ENCODE measurements at places on chromosomes 2 and 18. TPM values are rescaled to one million over a fixed set of nuclear protein-coding genes. Genes with fewer than 3 reads are reported as not detected.
A peak's percentile ranks its signal among the peaks of the same experiment; 100 is the strongest.

Gene RNF138
- total RNA-seq = 20.2 TPM

Gene CRYBA2
- not detected for total RNA-seq

Gene TEX44
- not detected for total RNA-seq

Gene SCRN3
- 7.4 TPM for total RNA-seq

Gene TGOLN2
- 41.5 TPM for total RNA-seq

Gene MYO3B
- total RNA-seq = not detected

Gene FOXI3
- not detected for total RNA-seq

Gene PDK1
- total RNA-seq = 44.6 TPM

Gene MEP1B
- 0.17 TPM for total RNA-seq

Gene CIAO1
- total RNA-seq = 148 TPM

Gene BMP10
- not detected for total RNA-seq

Gene CCDC85A
- 0.70 TPM for total RNA-seq

DNA sequence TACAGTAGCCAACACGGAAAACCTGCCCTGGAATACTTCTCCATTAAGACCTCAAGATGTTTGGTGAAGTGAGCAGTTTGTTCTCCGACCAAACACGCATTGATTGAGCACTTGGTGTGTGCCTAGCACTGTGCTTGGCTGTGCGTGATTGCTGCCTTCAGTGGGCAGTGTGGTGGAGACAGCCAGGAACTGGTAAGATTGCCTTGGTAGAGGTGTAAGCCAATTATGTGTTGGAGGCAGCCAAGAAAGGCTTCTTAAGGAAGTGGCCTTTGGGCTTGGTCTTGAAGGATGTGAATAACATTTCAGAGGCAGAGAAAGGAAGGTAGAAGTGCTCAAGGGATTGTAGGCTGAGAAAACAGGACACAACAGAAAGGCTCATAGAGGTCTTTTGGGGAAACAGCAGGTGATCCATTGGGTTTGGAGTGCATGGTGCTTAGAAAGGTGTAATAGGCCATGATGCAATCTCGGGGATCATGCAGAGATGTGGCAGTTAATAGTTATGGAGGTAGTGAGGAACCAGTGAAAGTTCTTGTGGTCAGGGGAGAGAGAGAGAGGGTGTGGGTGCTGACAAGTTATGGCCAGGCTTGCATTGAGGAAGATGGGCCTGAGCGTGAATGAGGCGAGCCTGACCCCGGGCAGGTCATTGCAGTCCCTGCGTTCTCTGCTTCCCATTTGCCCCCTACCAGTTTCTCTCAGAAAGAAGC lies 6.3 kb downstream of the B3GNT2 start:
- DNase-seq = no peak

DNA sequence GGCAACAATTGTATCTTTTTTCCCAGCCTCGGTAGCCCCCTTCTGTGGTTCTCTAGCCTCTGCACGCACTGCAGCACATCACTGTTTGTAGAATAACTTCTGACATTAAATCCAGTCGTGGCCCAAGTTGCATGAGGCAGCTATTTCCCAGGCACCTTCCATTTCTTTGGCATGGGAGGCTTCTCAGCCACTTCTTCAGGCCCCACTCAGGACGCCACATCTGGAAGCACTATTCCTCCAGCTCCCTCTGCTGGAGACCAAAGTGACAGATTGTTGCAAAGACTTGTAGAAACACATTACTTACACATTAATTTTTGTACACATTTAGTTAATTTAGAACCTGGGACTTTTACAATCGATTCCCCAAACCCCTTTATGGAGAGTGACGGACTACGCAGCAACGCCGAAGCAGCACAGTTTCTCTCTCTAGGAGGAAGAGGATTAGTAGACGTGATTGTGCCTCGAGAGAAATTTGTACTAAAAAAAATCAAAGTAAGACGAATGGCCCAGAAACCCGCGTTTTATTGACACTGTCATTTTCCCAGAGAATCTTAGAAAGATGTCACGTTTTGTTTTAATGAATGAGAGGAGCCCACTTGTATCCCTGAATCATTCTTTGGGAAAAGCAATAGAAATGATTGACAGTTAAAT lies 57.8 kb upstream of the RGPD5 start:
- DNase-seq = peak; percentile 60

GRCh38 chr2:88753833-88754584 lies 62.5 kb downstream of the RPIA start:
- no peak for DNase-seq

- DNase-seq = peak; percentile 70
Observed at GRCh38 chr2:191311627-191312026, 66.4 kb downstream of the MYO1B start.

DNA sequence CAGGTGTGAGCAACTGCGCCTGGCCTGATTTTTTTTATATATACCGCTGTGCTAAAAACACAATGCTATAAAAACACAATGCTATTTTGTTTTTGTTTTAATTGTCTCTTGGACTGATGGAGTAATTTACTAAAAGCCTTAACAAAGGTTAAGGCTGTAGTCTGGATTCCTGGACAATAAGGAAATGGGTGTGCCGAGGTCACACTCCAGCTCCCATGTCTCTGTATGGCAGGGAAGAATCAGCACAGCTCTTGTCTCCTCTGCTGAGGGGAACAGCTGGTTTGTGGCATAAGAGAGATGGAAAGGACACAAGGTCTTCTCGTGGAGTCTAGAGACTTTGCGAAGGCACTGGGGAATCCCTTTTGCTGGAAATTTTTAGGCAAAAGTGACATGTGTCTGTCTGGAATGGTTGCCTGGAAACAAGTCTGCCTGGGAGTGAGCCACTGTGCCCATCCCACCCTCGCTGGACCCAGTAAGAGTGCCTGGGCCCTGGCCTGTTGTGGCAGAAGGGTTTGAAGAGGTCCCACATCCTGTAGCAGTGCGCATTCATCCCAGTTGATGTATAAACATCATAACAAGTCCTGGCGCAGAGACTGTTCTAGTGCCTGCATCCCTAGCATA lies 73.1 kb downstream of the MAPK4 start:
- no peak for DNase-seq

- no peak for DNase-seq
Observed at GRCh38 chr2:176872406-176872805, 340.2 kb upstream of the HNRNPA3 start.

- DNase-seq = no peak
Observed at GRCh38 chr18:853471-853870, 41.4 kb upstream of the YES1 start.

DNA sequence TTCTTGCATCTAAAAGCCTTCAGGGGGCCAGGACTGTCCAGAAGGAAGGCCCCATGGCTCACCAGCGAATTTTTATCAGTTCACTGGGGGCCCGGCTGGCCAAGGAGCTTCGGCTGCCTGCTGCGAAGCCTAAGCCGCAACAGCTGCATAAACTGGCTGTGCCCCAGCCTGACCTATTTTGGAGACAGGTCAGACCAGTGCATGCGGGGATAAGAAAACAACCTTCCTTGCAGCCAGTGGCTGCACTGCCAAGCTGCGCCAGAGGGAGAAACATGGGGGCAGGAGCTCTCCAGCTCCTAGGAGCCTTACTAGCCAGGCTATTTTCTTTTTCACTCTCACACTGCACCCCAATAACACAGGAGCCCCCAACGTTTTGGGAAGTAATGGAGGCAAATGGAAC lies 15.2 kb downstream of the PAX3 start:
- no peak for DNase-seq

GRCh38 chr2:27265536-27265870 lies 2.7 kb upstream of the SLC30A3 start:
- no peak for DNase-seq

GRCh38 chr2:107062173-107062572 lies 176.2 kb upstream of the ST6GAL2 start:
- no peak for DNase-seq

DNA sequence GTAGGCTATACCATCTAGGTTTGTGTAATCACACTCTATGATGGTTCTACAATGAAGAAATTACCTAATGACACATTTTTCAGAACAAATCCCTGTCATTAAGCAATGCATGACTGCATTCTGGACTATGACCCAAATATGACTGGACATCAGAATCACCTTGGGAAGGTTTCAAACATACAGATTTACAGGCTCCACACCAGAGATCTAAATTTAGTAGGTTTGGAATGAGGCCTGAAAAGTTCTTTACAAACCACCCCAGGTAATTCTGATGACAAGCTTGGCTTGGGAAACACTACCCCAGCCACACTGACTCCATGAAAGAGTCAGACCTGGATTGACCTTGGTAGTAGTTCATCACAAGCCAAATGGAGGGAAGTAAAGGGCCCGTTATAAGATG lies 52.2 kb upstream of the NFE2L2 start:
- DNase-seq = no peak

DNA sequence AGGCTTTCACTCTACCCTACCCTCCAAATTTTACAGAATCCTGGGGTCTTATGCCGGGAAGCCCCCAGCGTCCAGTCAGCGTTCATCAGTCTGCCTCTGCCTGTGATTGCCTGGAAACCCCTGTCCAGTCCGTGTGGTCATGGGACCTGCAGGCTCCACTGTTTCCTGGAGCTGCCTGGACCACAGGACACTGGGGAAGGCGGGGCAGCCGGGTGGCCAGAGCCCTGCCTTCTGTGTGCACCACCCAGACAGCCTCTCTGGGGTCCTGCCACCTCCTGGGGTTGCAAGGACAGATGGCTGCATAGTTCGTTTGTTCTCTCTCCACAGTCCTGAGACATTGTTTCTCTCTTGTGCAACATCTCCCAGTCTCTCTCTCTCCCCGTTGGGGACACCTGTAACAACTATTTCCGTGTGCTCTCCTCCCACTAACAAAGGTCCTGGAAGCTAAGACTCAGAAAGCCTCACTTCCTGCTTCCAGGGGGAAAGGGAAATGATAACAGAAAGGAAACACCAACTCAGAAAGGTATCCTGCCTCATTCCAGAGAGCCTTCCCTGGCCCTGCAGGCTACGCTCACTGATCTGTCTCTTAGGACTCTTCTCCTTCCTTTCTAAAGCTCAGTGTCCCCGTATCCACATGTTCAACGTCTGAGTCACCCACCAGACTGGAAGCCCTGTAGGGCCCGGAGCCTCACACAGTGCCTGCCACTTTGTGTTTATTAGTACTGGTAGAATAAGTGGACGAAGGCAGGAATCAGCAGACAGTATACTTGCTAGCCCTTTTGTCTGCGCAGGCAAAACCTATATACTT lies 192.8 kb upstream of the RAB12 start:
- DNase-seq = no peak

- DNase-seq = no peak
Observed at GRCh38 chr2:96423828-96424227, 81.3 kb downstream of the NEURL3 start.

DNA sequence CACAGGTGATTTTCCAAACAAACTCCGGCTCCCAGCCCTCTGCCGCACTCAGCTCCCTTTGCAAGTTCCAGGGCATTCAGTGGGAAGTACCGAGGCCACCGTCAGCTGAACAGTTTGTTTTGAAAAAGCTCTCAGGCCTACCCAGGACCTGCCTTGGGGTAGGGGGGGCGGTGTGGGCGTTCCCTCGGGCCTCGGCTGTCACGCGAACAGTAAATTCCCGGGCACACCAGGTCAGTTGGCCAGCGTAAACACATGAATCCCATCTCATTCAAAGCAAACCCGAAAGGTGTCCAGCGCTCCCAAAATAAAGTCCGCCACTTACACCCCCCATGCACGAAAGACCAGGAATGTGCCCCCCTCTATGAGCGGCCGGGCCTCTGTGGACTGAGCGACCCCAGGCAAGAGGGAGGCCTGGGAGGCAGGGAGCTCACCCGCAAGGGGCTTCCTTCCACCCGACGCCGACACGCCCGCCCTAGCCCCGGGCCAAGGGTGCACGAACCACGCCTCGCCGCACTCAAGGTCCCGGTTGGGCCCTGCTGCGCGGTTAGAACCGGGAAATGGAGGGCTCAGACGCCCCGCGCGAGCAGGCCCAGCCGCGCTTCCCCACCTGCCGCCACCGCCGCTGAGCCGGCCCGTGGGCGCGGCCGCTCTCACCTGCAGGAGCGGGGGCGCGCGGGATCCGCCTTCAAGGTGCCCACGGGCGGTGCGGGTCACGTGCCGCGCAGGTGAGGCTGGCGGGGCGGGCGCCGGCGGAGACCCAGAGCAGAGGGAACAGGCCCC lies at the start of gene WDSUB1:
WDSUB1 (minus strand) TSS at position 775 of the 780 bp plus-strand sequence. CDS start 3,634 bp downstream, outside the sequence.
- DNase-seq = peak; percentile 81

DNA sequence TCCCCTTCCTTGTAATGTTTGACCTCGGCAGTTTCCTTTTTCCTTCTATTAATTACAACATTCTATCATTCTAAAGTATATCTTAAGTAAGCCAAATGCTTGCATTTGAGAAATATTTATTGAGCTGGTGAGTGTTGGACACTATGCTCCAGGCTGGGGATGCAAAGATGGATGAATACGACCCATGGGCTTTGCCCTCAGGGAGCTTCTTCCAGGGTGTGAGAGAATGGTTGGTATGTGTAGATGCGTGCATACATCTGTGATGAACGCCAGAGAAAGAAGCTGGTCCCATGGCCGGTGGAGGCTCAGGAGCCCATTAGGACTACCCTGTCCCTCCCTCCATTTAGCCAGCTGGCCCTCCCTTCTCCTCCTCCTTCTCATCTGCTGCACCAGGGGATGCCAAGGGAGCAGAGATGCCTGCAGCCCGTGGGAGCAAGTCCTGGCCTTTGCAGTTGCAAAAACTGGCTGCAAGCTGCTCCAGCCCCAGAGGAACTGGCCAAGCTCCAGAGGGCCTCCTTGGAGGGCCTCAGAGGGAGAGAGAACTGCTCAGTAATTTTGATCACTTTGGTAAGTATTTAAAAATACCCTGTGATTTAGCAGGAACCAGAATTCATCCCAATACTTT lies 65.7 kb upstream of the FOSL2 start:
- DNase-seq = no peak

DNA sequence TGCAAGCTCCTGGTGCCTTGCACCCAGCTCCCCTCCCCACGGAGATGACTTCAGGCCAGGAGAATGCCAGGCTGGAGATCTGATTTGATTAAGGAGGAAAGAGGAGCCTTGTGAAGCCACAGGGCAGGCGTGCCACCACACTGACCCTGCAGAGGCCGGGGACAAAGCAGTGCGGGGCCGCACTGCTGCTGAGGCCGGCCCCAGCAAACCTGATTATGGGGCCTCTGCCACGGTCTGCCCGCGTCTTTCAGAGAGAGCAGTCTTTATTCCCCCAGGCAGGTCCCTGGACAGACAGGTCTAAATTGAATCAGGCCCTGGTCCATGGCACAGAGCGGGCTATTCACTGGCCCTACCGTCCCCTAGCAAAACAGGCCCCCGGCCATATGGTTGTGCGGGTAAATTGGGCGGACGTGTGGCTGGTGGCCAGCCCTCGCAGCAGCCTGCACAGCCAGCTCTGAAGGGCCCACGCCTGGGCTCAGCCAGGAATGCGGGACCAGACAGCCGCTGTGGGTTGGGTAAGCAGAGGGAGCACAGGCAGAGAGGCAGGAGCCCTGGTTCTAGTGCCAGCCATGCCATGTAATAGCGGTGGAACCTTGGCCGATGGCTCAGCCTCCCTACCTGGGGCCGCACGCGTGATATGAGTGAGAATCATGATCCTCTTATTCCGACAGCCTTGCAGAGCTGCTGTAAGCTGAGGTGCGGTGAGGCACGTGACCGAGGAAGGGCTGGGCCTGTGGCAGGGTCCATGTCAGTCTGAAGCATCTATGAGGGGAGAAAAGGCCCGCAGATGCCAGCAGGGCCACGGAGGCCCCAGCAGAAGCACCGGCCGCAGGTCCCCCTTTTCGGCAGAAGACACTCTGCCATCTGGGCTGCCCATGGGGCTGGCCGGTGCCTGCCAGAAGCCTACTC lies 97.3 kb upstream of the MYCN start:
- no peak for DNase-seq

GRCh38 chr2:159044804-159045286 lies 76.4 kb downstream of the TANC1 start:
- DNase-seq = no peak
